NCI-H526 (cell line): ENCODE measurements at places on chromosomes 12 and 14.
A peak's percentile ranks its signal among the peaks of the same experiment; 100 is the strongest.

GRCh38 chr12:62530596-62530995 lies 64.0 kb downstream of the MON2 start:
- no peak for DNase-seq

DNA sequence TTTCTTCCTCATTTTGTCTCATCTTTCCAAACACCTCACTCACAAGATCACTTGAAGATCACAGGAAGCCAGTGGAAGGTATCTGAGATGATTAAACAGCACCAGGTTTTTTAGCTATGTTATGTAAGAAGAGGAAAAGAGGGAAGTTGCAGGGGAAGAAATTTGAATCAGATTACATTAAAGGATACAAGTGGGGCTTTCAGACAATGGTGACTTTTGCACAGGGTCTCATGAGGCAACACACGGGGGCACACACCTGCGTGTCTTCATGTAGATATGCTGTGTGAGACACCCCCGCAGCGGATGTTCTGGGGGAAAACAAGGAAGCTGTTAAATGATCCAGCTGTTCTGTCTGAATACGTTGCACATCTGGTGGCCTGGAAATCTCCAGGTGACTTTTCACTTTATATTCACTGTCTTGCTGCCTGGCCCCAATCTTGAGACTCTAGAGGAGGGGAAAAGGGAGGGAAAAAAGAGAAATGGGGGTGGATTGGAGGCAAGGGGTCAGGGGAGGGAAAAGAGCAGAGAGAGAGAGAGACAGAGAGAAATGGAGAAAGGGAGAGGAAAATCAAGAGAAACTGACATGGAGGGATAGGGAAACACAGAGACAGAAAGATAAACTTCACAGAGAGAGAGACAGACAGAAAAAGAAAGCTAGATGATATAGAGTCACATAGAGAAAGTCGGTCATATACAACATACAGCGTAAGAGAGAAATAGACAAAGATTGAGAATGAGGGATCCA lies 36.3 kb upstream of the PPP1CC start:
- DNase-seq: no peak

GRCh38 chr12:12007001-12007712 lies 63.6 kb upstream of the BCL2L14 start:
- DNase-seq: no peak

GRCh38 chr12:77878901-77879300 lies 48.2 kb downstream of the NAV3 start:
- DNase-seq: no peak

DNA sequence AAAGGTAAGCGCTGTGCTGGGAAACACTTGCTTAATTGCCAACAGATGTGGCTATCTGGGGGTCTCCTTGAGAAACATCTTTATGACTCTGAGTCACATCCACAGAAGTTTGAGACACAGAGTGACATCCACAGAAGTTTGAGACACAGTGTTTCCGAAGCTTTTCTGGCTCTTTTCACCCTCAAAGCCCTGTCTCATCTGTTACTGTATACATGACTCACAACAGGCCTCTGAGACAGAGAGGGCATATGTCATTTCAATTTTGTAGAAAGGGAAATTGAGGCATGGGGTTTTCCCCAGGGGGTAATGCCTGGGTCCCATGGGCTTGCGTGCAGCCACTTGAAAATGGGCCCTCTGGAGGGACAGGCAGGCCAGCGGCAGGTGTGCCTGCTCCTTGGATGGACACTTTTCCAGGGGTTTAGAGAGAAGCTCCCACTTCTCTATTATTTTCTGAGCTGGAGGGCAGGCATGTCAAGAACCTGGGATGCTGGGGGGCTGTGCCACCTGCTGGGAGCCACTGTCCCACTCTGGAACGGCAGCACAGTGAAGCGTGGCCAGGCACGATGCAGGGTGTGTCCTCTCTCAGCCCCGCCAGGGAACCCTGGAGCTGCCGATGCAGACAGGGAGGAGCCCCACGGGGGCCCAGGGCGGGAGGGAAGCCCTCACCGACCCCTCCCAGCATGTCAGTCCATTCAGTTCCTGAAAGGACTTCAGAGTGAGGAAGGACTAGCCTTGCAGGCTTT lies 111.3 kb upstream of the FKBP4 start:
- DNase-seq: no peak

- peak; percentile 59 for DNase-seq
Measured at GRCh38 chr14:53921027-53921426, 35.6 kb downstream of the BMP4 start.

GRCh38 chr14:54535126-54535525 lies 25.4 kb downstream of the CGRRF1 start:
- DNase-seq: no peak

- DNase-seq: no peak
Measured at GRCh38 chr14:26841920-26842741, 244.3 kb upstream of the NOVA1 start.

DNA sequence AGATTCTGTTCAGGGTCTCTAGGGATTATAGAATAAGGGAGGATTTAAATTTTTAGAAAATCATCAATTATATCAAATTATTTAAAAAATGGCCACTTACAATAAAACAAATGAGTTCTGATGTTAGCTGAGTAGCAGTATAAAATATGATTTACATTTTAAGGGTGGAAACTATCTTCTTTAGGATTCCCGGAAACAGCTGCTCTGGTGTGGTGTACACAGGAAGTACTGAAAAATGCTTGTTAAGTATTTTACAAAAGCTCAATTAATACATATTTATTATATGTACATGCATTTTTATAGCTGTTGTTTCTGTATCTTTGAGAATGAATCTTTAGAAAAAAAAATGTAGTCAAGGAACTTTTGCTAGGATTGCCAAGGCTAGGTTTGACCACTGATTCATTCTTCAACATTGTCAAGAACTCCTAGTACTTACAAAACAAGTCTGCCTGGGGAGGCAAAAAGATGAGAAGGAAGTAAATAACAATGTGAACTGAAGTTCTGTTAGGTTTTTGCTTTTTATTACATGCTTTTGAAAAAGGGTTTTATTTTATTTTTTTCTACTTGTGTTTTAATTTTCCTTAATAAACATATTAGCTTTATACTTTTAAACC lies 48.0 kb downstream of the ARF6 start:
- no peak for DNase-seq

- DNase-seq: no peak
Measured at GRCh38 chr12:15278816-15279658, 43.3 kb upstream of the PTPRO start.

DNA sequence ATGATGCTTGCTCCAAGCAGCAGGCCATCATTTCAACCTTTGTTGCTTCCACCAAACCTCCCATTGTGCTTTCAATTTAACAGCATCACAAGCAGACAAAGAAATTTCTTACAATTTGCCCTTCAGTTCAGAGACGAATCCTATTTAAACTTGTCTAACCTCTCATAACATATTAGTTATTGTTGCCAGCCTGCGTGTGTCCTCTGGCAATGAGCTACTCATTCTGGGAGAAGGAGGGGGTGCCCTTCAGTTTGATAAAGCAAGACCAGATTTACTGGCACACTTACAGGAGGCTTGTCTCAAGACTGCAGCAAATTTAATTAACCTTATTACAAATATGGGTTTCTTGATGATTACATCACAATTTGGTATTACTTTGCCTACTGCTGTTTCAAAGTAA lies 203.6 kb upstream of the SOX5 start:
- DNase-seq: no peak

DNA sequence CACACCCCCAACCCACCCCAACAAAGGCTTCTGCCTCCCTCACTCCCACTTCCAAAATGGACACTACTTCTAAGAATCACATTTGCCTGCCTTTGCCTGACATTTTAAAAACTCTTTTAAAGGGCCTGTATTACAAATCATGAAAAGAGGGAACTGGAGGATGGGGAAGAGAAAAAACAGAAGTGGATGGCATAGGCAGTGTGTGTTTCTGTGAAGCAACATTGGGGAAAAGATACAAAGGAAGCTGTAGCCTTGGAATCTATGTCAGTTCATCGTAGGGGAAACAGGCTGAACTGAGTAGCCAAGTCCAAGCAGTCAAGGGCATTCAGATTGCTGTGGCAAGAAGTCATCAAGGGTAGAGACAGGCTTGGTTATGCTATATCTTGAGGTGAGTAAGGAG lies 273.9 kb downstream of the BTG1 start:
- DNase-seq: no peak

GRCh38 chr12:56995201-56995929 lies 11.0 kb downstream of the ZBTB39 start:
- no peak for DNase-seq

DNA sequence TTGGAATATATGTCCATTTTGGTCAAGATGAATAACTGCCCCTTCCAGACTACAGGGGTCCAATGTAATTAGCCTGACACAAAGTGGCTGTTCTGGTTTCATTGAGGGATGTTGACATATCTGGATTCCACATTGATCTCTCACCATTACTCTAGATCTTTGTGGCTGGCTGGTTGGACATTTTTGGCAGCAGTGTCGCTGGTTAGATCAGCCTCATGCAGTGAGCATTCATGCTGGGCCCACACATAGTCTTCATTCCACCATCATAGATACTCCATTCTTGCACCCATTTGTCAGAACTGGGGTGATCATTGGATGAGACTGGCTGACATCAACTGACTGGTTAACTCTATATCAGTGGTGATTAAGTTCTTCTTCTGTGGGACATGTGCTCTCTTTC lies 74.4 kb downstream of the MGST1 start:
- no peak for DNase-seq

GRCh38 chr12:110436231-110436630 lies 13.9 kb downstream of the ARPC3 start:
- no peak for DNase-seq

GRCh38 chr12:56931474-56931978 lies 2.7 kb downstream of the SDR9C7 start:
- DNase-seq: peak; percentile 26

DNA sequence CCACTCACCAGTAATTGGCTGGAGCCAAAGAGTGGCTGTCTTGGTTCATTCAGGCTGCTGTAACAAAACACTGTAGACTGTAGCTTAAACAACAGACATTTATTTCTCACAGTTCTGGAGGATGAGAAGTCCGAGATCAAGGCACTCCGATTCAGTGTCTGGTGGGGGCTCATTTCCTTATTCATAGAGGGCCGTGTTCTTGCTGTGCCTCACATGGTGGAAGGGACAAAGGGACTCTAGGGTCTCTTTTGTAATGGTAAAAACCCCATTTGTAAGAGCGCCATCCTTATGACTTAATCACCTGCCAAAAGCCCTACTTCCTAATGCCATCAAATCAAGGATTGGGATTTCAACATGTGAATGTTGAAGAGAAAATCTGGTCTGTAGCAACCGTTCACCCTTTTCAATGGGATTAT lies 34.7 kb upstream of the CDKN3 start:
- no peak for DNase-seq

GRCh38 chr14:55586411-55586810 lies 6.4 kb downstream of the KTN1 start:
- no peak for DNase-seq

GRCh38 chr14:87935081-87935828 lies 57.7 kb downstream of the GALC start:
- no peak for DNase-seq

GRCh38 chr12:83197483-83197914 lies 510.8 kb downstream of the TMTC2 start:
- no peak for DNase-seq

- DNase-seq: no peak
Measured at GRCh38 chr14:94407906-94408305, 19.5 kb upstream of the SERPINA1 start.

GRCh38 chr12:110993434-110993833 lies 73.1 kb upstream of the MYL2 start:
- peak; percentile 67 for DNase-seq

DNA sequence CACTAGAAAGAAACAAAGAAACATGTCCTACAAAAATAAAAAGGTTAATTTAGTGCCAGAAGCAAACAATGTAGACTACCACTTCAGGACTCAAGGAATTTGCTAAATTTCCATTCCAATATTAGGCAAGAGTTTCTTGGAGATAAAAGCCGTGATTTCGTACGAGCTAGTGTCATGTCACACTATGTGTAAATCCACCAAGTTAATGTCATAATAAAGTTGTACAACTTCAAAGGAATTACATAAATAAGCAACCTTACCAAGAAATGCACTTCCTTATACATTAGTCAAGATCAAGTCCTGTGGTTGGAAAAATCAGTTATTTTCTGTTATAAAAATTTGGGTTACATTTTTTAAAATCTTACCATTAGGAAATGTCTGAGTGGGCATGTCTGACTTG lies 1222.8 kb downstream of the GALC start:
- DNase-seq: no peak

DNA sequence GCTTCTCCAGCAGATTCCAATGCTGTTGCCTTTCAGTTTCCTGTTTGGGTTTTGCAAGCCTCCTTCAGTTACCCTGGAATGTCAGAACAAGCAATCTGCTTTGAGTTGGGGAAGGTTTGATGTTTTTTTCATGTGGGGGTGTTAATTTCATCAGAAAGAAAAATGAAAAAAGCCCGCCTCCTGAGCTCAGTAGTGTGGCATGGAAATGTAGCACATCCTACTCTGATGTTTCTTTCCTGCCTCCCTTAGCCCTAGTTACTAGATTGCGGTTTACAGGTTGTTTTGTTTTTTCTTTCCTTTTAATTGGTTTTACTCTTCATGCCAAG lies 22.6 kb downstream of the IFNG-AS1 start:
- DNase-seq: no peak

GRCh38 chr14:96888593-96888992 lies 91.4 kb downstream of the VRK1 start:
- no peak for DNase-seq

GRCh38 chr12:40313928-40314327 lies 89.1 kb downstream of the LRRK2 start:
- DNase-seq: no peak

- DNase-seq: no peak
Measured at GRCh38 chr12:103665971-103666370, 78.9 kb downstream of the STAB2 start.

GRCh38 chr12:113840401-113841042 lies 125.6 kb downstream of the RBM19 start:
- no peak for DNase-seq

DNA sequence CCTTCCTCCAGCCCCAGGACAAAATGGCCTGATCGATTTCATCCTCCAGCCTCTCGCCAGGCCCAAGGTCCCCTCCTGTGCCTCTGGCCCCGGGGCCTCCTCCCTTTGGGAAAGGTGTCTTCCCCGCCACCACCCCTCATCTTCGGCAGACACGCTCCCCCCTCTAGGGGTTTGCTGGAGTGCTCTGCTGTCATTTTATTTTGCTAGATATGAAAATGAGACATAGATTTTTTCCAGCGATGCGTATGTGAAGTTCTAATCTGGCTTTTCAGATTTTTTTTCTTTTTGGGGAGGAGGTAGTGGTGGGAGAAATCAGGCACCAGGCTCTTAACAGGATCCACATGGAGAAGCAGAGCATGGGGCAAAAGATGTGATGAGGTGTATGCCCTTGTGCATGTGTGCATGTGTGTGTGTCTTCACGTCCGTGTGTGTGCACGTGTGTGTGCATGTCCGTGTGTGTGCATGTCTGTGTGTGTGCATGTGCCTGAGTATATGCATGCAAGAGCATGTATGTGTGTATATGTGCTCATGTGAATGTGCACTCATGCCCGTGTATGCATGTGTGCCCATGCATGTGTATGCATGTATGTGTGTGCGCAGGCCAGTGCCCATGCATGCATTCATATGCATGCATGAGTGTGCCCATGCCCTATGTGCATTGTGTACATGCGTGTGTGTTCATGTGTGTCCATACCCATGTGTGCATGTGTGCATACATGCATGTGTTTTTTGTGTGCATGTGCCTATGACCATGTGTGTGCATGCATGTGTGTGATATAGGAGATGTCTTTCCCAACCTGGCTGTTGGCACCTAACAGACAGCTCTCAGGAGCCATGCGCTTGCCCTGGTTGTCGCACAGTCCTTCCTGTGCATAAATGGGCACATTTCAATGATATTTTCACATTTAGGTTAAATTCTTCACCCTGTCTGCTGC lies 203.0 kb downstream of the RBM19 start:
- DNase-seq: no peak
